Brain (organoid and tissue), 16 donors: ENCODE measurements at places on chromosomes 4 and X.
A peak's percentile ranks its signal among the peaks of the same experiment; 100 is the strongest.

DNA sequence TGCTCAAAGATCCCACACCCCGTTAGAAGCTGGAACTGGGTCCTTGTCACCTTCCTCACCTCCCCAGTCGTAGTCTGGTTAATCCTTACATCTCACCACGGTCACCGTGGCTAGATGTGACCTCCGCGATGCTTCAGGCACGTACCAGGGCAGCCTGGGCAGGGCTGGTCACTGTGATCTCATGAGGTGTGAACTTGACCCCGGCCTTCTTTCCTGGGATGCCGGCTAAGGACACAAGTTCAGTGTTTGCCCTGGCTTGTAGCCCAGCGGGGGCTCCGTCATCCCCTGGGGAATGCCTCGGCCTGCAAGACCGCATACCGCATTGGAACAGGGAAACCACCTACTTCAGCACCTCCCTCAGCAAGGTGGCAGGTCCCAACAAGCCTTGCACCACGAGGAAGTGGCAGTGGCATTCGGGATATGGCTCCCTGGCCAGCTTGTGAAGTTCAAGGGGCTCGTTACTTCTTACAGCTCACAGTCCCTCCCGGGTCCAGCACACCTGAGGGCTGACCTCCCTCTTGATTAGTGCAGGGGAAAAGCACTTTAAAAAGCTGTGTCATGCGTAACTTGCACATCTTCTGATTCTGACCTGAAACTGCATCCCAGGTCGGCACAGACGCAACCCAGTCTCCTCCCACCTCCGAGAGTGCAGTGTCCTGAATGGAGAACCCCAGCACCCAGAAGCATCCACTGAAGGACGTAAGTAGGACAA, 25.9 kb downstream of the NOP14 start:
- DNase-seq = no peak

- no peak for DNase-seq
Observed at GRCh38 chrX:97787311-97787710, 903.6 kb downstream of the RPA4 start.

- DNase-seq = no peak
Observed at GRCh38 chr4:148834804-148835631, 392.8 kb upstream of the NR3C2 start.

GRCh38 chrX:47941423-47941822, 62.4 kb downstream of the ZNF182 start:
- DNase-seq = no peak

- no peak for DNase-seq
Observed at GRCh38 chr4:174061026-174061425, 222.4 kb downstream of the FBXO8 start.

DNA sequence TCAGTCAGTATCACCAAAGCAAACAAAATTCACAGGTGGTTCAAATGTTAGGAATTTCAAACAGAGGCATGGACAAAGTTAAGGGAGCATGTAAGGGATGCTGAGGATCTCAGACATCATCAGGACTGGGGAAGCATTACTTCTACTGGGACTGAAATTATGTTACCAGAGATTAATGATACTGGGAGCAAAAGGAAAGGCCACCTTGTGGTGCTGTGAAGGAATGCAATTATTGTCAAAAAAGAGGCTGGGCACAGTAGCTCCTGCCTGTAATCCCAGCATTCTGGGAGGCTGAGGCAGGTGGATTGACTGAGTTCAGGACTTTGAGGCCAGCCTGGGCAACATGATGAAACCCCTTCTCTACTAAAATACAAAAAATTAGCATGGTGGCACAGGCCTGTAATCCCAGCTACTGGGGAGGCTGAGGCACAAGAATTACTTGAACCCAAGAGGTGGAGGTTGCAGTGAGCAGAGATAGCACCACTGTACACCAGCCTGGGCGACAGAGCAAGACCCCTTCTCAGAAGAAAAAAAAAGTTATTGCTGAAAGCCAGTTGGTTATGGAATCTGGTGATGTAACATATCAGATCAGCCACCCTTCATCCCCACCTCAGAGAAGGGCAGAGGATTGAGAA, 954.3 kb downstream of the PCDH7 start:
- DNase-seq = no peak

- no peak for DNase-seq
Observed at GRCh38 chrX:129996120-129996519, 13.7 kb downstream of the BCORL1 start.

- peak; percentile 79 for DNase-seq
Observed at GRCh38 chrX:781224-782204, 150.9 kb downstream of the SHOX start.

GRCh38 chr4:152278505-152279233, 257.2 kb downstream of the FBXW7 start:
- DNase-seq = no peak

- peak; percentile 3 for DNase-seq
Observed at GRCh38 chr4:171880136-171880535, 66.9 kb downstream of the GALNTL6 start.

- DNase-seq = no peak
Observed at GRCh38 chr4:71237641-71238040, 101.2 kb upstream of the SLC4A4 start.

GRCh38 chrX:18951032-18951431, 32.9 kb downstream of the PHKA2 start:
- DNase-seq = no peak

- DNase-seq = no peak
Observed at GRCh38 chr4:113006632-113007031, 42.8 kb upstream of the ANK2 start.

GRCh38 chrX:43644124-43644701, 11.9 kb upstream of the MAOA start:
- no peak for DNase-seq

- DNase-seq = no peak
Observed at GRCh38 chrX:86507331-86507730, 359.1 kb downstream of the DACH2 start.

- no peak for DNase-seq
Observed at GRCh38 chrX:64894454-64895038, 81.7 kb downstream of the ZC4H2 start.

DNA sequence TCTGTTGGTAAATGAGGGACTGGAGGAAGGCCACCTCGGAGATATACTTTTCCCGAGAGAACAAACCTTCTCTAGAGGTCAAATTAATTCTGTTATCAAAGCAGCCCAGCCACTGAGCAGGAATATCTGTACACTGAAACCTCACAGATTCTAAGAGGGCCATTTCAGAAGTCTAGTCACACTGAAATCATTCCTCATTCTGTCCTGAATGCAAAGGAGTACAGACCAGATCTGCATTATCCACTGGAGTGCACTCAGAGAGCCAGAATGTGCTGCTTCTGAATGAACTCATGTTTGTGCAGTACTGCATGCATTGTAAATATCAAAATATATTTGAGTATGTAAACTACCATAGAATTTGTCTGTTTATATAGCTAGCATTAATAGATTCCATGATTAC, 278.3 kb upstream of the FSTL5 start:
- no peak for DNase-seq

- no peak for DNase-seq
Observed at GRCh38 chr4:7434141-7434765, 477 bp downstream of the PSAPL1 start.

- no peak for DNase-seq
Observed at GRCh38 chr4:94410678-94411206, 41.0 kb upstream of the PDLIM5 start.

GRCh38 chrX:129945131-129945530, 37.3 kb upstream of the BCORL1 start:
- no peak for DNase-seq

GRCh38 chr4:186885289-186885688, 161.6 kb upstream of the FAT1 start:
- no peak for DNase-seq

DNA sequence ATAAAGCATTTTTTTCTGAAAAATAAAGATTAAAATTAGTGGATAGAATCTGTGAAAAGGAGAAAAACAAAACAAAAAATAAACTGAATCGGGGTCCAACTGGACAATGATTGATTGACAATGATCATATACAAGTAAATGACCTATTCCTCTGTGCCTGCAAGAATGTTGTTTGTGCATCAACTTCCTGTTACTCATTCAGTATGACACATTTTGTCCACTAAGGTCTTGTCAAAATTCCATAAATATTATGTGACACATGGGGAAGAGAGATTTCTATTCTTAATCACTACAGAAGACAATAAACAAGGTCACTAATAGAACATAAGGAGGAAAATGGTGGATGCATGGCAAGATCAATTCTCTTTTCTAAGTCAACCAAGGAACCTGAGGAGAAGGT, 54.9 kb downstream of the F8 start:
- DNase-seq = no peak

- DNase-seq = peak; percentile 5
Observed at GRCh38 chr4:26088433-26088928, 174.5 kb downstream of the SMIM20 start.

- DNase-seq = no peak
Observed at GRCh38 chr4:23297327-23297726, 592.5 kb downstream of the PPARGC1A start.

DNA sequence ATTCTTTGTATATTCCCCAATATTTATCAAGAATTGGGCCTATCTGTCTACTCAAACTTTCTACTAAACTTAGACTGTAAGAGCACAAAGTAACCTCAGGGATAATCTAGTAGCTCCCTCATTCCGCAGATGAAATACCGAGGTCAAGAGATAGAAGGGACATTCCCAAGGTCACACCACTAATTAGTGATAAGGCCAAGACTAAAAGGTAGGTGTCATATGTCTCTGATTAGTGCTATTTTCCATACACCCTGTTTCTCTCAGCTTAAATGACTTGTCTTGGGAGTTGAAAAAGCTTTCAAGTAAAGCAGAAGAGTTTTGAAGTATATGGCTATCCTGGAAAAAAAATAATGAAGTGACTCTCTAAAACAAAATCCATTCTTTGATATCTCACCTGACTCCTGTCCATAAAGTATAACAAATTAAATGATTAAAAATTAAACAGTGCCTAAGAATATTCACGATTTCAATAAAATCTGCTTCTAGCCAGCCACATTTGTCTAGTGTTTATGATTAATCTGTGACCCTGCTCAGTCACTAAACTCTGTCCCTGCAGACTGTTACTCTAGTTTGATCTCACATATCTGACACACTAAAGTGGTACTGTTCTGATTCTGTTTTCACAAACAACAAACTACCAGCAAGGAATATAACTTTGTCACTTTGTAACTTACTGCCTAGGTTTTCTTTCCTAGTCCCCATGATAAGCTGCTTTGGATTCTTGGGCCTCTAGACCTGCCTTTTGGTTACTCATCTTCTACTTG, 10.3 kb downstream of the GPR174 start:
- no peak for DNase-seq

GRCh38 chr4:170657761-170658160, 568.0 kb upstream of the AADAT start:
- DNase-seq = no peak

GRCh38 chr4:2626231-2626630, 89.8 kb downstream of the FAM193A start:
- no peak for DNase-seq

DNA sequence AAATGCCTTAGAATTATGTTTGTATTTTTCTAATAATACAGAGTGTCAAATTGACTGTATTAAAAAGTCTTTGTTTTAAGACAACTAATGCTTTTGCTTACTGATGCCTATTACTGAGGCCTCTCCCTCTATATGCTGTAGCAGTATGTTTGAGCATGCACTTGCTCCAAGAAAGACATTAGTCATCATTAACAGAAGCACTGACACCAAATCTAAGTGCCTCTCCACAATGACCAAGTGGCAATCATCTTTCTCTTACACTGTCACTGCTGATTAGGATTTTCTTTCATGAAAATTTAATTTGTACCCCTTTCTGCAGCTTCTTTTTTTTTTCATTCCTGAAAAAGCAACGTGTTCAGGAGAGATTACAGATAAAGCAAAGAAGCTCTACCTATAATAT, 11.1 kb upstream of the MAB21L2 start:
- DNase-seq = no peak

DNA sequence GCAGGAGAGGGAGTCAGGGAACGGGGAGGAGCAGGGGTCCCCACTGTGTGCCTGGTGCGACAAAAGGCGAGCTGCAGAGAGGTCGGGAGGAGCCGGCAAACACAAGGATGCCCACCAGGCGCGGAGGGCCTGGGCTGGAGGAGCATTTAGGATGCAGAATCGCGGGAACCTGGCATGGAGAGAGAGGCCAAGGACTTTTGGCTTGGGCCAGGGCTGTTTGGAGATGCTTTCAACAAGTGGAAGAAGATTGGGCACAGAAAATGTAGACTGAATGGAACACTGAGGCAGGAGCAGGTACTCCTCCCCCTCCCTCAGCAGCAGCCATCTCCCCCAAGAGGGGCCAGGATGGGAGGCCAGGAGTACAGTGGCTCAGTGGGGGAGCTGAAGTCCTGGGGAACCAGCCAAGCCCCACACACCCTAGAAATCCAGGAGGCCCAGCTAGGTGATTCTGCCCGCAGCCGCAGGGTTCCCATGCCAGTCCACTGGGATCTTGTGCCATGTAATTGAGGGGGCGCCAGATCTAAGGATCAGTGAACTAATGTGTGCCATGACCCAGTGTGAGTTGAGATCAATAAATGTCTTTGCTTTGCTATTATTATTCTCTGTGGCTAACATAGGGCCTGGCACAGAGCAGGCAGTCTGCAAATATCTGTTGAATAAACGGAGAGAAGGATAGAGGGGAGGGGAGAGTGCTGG, 1.1 kb upstream of the ABLIM2 start:
- DNase-seq = no peak

- no peak for DNase-seq
Observed at GRCh38 chrX:8679550-8679949, 52.4 kb downstream of the ANOS1 start.

- DNase-seq = no peak
Observed at GRCh38 chr4:7182616-7183015, 9.7 kb upstream of the SORCS2 start.

GRCh38 chr4:164730705-164731393, 23.1 kb upstream of the SMIM31 start:
- DNase-seq = no peak

- no peak for DNase-seq
Observed at GRCh38 chr4:60729194-60729593, 470.9 kb upstream of the ADGRL3 start.

- DNase-seq = no peak
Observed at GRCh38 chr4:86048426-86048825, 311.4 kb downstream of the MAPK10 start.

DNA sequence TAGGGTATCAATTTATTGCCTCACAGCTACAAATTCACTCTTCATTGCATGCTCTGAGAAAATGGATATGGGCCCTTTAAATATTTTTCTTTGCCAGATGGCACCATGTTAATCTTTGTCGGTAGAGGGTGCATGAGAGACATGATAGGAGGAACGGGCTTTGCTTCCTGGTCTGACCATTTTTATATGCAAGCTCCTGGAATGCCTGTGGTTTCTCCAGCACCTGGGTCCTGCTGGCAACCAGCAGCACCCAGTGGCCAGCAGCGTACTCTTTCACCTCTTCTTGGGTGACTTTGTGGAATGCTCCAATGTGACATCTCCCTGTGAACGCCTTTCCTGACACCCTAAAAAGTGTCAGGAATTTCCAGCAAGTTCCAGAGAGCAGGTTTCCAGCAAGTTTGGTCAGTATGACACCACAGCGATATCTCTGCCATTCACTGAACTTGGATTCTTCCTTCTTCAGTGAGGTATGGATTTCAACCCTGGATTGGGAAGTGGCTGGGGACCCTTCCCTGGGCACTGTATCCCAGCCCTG, 140.3 kb upstream of the PGRMC2 start:
- no peak for DNase-seq

GRCh38 chr4:165326831-165327210, 648 bp upstream of the MSMO1 start:
- peak; percentile 74 for DNase-seq
